ENCODE measurements at places on chromosomes 1 and 21.

DNA sequence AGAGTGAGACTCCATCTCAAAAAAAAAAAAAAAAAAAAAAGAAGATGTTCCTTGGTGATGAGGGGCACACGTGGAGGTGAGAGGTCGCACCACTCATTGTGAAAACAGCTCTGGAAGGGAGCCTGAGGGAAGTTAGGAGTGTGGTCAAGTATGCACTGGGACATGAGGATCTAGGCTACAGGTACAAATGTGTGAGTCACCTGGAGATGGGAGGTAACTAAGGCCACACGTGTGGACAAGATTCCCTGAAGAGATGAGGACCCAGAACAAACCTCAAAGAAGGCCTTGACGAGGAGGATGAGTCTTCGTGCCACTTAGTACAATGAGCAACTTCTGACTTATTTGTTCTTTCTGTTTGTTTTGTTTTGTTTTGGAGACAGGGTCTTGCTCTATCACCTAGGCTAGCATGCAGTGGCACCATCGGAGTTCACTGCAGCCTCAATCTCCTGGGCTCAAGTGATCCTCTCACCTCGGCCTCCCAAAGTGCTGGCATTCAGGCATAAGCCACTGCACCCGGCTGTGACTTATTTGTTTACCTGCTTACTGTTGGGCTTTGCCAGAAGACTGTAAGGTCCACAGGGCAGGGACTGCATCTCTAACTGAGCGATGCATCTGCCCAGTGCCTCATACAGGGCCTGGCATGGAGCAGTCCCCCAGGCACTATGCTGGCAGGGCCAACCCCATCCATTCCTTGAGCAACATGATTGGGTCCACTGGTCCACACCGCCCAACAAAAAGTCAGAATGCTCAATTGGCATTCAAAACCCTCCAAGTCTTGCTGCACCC is 6.4 kb downstream of the ASAP3 start:
- DNase-seq = no peak

GRCh38 chr1:91684481-91685196 is 184.0 kb downstream of the CDC7 start:
- DNase-seq = no peak

DNA sequence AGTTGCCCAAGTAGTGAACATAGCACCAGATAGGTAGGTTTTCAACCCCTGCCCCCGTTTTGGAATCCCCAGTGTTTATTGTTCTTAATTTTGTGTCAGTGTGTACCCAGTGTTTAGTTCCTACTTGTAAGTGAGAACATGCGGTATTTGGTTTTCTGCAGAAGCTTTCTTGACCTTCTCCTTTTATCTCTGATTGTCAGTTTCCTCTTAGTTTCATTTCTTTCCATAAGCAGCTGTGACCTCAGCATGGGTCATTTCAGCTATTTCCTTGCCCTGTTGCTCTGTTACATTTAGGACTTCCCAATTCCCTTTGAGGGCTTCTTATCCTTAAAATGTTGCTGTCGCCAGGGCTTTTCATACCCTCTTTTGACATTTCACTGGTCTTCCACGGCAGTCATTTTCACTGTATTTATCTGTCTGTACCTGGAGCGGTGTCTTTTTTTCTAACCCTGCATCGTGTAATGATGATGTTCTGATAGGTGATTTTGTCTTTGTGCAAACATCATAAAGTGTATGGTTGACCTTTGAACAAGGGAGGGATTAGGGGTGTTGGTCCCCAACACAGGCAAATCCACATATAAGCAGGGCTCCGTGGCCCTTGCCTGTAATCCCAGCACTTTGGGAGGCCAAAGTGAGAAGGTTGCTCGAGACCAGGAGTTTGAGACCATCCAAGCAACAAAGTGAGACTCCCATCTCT is 15.0 kb downstream of the ITSN1 start:
- DNase-seq = no peak

- no peak for DNase-seq
These were observed 8.5 kb upstream of the GNB1 start for GRCh38 chr1:1899266-1899966.

DNA sequence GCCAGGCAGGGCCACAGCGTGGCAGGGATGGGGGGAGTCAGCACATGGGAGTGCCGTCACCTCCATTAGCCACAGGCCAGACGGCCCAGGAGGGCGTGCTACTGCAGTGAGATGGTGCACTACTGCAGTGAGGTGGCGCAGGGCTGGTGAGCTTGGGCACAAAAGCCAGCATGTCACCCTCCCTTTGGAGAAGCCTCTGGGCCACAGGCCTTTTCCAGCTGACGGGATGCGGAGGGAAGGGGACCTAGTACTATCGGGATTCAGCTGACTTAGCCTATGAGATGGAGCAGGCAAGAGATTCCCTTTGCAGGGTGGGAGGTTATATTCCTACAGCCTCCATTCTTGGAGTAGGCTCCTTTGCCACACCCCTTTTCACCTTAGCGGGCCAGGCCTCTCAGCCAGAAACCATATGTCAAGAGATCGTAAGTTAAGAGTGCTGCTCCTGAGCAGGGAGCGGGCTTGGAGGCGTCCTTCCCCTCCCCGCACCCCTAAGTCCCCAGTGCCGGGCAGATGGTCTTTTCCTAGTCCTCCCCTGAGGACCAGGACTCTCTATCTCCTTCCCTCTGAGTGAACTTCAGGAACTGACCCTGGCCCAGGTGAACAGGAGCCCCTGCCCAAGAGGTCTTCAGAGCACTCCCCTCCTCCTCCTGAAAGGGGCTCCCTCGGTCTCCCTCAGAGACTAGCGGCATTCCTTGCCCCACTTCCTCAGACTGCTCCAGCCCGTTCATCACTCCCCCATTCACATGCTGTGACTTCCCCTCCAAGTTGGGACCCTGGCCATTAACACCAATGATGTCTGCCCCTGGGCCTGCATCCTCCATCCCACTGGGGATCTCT is 8.2 kb downstream of the NES start:
- no peak for DNase-seq

GRCh38 chr1:115953180-115953579 is 23.1 kb upstream of the SLC22A15 start:
- no peak for DNase-seq

GRCh38 chr1:50703240-50703639 is 256.8 kb downstream of the FAF1 start:
- DNase-seq = no peak

GRCh38 chr1:97044159-97044760 is 322.7 kb downstream of the PTBP2 start:
- DNase-seq = no peak

- DNase-seq = no peak
These were observed 204.6 kb upstream of the TMPRSS15 start for GRCh38 chr21:18608226-18608625.

DNA sequence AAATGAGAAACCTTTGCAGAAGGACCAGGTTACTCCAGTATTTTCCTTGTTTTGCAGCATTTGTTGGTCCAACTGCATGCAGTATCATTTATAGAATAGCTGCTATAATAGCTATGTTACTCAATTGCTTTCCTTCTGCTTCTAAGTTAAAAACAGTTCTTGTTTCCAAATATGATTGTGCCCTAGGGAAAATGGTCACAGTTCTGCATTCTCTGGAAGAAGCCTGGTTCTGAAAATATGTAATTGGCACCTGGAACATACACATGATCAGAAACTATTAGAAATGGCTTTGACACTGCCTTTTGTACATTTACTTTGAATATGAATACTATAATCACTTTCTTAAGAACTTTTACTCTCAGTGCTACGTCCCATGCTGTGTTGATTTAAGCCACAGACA is 33.6 kb downstream of the HENMT1 start:
- no peak for DNase-seq

DNA sequence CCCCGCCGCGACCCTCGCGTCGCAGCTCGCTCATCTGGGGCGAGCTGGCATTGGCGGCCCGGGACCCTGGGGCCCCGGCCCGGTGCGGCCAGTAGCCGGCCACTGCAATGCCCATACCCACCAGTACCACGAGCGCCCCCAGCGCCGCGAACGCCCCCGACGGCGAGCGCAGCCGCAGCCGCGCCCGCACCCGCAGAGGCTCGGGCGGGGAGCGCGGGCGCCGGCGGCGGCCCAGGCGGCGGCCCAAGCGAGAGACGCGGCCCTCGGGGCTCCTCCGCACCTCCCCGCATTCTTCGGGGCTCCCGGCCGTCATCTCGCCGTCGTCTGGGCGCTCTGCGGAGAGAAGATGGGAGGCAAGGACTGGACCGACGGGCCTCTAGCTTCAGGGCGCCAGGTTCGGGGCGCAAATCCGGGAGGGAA is 2.2 kb downstream of the TMEM200B start:
- peak; percentile 27 for DNase-seq

GRCh38 chr21:28523367-28523766 is 469.3 kb downstream of the LTN1 start:
- no peak for DNase-seq

DNA sequence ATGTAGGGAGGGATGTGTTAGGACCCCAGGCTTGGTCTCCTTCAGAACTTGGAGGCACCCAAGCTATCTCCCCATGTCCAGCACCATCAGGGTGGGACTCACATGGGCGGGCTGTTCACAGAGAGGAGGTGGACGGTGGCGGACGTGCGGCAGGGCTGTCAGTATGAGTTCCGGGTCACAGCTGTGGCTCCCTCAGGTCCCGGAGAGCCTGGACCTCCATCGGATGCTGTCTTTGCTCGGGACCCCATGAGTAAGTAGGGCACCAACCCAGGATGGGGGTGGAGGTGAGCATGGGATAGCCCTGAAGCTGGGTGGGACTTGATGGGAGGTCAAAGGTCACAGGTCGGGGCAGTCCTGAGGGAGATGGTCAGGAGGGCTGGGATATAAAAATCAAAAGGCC is 27.8 kb downstream of the IGFN1 start:
- peak; percentile 25 for DNase-seq

DNA sequence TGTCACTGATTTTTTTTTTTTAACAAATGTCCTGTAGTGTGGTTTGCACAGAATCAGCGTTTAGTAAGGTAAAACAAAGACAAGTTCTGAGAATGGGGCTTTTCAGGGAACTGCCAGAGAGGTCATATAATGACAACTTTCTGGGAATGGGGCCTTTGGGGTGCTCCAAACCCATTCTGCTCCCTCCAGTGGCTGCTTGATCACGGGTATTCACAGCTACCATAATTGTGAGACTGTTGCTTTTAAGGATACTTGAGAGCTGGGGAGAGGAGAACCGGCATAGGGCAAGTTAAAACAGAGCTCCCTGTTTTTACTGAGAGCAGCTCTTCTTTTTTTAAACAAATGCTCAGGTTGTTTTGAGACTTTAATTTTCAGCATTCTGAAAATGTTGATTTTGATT is 48.2 kb downstream of the CYP2J2 start:
- DNase-seq = no peak

DNA sequence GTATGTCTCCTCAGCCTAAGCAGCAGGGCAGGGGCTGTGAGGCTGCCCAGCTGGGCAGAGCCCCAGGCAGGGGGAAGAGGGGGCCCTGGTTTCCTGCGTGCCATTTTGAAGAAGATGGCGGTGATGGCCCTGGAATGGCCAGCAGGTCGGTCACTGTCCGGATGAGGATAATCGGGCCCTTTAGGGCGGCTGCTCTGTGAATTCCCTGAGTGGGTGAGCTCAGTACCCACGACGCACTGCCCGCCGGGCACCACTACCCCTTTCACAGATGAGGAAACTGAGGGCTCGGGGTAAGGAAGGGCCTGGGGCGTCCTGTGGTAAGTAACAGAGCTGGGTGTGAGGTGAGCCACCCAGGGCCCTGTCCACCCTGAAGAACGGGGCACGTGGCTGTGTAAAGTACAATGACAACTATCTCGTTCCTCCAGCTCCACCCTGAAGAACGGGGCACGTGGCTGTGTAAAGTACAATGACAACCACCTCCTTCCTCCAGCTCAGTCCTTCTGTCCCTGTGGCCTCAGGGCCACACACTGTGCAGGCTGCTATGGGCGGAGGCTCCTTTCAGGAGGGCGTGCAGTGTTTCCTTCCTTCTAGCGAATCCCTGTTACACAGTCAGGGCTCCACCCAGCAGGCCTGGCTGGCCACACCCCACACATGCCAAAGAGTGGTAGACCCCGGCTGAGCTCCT is 23.2 kb downstream of the ITGB2 start:
- DNase-seq = no peak

- no peak for DNase-seq
These were observed 5.1 kb upstream of the NES start for GRCh38 chr1:156682166-156682890.

GRCh38 chr1:143698016-143698415 is 273.8 kb downstream of the FAM72C start:
- no peak for DNase-seq

DNA sequence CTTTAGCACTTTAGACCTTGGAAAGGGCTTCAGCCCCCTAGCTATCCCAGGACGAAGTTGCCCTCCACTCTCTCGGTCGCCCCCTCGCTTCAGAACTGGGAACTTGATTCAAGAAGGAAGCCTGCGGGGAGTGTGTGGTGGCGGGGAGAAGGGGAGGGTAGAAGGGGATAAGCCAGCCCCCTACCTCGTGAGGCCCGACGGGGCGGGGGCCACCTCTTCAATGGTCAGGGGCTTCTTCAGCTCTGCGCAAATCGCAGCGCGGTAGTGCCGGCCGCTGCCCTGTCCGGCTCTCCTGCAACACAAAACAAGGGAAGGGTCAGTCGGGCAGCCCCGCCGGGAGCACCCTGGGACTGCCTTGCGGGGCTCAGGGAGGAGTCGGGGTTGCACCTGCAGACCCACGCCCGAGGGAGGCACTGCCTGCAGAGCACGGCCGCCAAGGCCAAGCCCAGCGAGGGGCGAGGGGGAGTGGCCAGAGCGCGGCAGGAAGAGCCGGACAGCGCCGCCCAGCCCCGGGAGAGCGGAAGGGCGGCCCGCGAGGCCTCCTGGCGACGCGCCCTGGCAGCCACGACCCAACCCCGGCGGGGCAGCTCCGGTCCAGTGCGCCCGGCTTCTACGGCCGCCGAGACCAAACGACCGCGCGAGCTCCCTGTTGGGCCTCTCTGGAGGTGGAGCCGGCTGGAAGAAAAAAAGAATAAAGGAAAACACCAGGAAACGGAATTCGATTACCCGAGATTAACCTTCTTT is 56.2 kb upstream of the RASAL2 start:
- peak; percentile 42 for DNase-seq

GRCh38 chr1:219676012-219676765 is 63.3 kb upstream of the ZC3H11B start:
- DNase-seq = no peak

DNA sequence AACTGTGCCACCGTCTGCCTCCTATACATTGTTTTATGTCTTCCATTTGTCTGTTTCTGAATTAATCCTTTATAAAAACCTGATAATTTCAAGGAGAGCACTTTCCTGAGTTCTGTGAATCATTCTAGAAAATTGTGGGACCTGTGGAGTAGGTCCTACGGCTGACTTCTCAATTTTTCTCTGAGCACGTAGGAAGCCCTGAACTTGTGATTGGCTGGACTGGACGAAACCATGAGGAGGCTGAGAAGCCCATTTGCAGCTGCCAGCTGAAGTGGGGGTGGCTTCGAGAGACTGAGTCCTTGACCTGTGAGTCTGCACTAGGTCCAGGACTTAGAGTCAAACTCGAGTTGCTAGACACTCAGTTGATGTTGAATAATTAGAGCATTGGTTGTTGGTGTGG is 277.1 kb upstream of the NCAM2 start:
- no peak for DNase-seq
